CD4-positive, alpha-beta T cell treated with Interleukin-1 beta for 1 hour (primary cell): ENCODE measurements at places on chromosomes 11 and 22.

- no peak for DNase-seq
Measured at GRCh38 chr11:133403900-133404299, 128.4 kb downstream of the OPCML start.

- DNase-seq: no peak
Measured at GRCh38 chr11:113006896-113007445, 45.8 kb downstream of the NCAM1 start.

GRCh38 chr11:10453261-10453660, 1.8 kb upstream of the AMPD3 start:
- no peak for DNase-seq

DNA sequence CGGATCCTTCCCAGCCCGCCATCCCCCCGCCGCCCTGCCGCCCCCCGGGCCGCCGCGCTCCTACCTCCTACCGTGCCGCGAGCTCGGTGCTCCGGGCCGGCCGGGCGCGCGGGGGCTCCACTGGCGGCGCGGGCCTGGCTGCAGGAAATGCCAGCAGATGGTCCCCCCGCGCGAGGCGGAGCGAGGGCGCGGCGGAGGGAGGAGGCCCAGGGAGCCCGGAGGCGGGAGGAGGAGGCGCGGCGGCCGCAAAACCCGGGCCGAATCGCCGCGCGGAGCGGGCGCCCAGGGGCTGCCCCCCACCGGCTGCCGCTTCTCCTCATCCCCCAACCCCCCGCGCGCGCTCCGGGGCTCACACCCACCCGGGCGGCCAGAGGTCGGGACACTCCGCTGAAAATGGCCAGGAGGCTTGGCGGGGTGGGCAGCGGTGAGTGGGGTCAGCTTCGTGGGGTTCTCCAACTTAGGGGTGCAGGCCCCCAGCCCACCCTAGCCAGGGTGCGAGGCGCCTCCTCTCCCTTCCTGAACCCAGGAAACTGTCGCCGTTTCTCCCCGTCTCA, at the start of gene OSBPL5:
TSS of gene OSBPL5 (minus strand) at position 159 of the 554 bp plus-strand sequence. CDS start 36,162 bp downstream, outside the sequence.
- peak; percentile 52 for DNase-seq

- peak; percentile 97 for DNase-seq
Measured at GRCh38 chr22:41780746-41781505, 19.6 kb upstream of the CCDC134 start.

DNA sequence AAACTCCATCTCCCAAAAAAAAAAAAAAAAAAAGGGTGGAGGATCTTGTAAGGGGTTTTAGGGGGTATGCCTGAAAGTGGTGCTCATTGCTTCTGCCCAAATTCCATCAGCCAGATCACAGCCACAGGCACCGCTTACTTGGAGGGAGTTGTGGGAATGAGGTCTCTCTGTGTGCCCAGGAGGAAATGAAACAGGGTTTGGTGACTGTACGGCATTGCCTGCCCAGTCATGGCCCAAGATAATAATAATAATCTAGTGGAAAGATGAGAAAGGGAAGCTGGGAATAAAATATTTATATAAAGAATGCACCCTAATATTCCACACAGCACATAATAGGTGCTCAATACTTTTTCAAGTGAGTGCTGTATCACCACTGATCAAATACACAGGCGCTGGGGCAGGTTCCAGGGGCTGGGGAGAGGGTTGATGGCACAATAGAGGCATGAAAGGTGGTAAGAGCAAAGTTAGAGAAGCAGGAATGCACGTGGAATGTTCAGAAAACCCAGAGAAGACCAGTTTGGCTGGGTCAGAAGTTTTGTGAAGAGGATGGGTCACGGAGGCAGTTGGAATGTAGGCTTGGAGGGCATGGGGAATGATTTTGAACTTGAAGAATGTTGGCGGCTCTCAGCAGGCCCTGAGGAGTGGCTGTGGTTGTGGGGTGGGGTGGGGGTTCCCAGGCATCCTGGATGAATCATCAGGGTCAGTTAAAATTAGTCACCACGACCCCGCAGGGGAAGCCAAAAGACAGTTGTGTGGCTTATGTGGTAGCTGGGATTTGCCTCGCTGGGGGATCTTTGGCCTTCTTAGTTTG, 12.5 kb upstream of the MB start:
- peak; percentile 59 for DNase-seq

DNA sequence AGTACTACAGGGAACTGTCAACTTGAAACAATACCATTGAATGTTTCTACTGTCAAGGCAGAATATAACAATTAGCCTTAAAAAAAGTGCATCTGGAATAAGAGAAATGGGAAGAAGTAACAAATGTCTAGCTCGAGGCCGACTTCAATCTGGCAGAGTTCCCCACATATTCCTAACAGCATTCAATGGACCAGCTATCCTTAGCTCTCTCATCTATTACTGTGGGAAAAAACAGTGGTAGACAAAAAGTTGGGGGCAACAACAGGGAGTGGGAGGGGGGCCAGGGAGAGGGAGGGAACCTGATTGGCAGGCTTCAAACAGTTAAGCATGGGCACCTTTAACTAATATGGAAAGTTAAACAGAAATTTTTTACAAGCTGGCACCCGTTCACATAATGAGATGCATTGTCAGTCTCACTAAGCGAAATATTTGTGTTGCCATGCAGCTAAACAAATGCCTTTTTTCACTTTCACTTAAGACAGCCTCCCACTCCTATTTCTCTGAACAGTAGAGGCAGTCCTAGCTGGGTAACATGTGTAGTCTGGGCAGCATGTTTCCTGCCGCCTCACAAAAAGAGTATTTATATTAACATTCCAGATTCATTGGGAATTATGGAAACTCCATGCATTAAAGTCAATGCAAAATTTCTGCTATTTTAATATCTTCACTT, 62.2 kb upstream of the SOX6 start:
- DNase-seq: no peak

- no peak for DNase-seq
Measured at GRCh38 chr11:83102834-83103233, 31.1 kb upstream of the RAB30 start.

GRCh38 chr11:65506772-65507505, 8.1 kb downstream of the MALAT1 start:
- DNase-seq: peak; percentile 84

DNA sequence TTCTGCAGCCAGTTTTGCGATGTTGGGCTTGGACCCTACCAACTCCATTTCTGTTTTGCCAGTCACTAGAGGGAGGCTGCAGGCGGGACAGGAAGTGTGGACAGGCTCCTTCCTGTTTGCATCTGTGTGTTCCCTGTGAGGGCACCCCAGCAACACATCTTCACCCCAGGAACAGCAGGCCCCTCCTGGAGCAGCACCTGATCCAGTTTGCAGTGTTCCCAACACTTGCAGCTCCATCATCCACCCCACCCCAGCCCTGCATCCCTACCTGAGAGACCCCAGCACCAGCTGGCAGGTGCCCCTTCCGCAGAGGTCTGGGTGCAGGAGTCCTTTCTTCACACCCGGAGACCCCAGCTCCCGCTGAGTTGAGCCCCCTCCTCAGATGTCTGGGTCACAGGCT, 7.4 kb upstream of the VSIG10L2 start:
- DNase-seq: no peak

- DNase-seq: no peak
Measured at GRCh38 chr11:15349413-15349812, 234.7 kb downstream of the INSC start.

DNA sequence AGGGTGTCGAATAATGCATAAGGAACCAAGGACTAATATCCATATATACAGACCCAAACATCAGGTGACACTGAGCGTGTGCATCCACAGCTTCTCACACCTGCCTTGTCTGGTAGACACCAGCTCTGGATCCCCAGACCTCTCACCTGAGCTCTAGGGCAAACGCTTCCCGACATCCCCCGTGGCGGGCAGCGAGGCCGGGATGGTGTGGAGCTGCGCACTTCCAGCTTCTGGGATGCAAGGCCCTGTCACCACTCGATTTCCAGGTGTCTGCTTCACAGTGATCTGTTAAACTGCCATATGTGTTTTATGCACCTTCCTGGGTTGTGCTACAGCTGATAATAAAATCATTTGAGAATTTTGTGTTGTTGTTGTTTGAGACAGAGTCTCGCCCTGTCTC, 15.3 kb upstream of the TREH start:
- DNase-seq: no peak

- no peak for DNase-seq
Measured at GRCh38 chr11:132125988-132126871, 755.8 kb downstream of the NTM start.

DNA sequence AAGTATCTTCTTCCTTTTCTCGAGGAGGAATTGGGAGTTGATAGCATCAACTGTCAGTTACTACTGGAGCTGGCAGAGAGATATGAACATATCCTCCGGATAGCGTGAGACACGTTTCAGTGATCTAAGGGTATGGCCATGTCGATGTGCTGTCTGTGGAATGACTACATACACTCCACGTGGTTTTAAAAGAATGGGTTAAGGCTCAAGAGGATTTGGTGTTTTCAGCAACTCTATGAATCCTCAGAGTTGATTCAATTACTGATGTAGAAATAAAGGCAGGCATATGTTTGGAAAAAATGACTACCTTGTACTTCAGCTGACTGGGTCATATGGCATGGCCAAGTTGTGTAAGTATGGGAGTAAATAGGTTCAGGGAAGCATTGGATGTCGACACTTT, 22.9 kb downstream of the MMP13 start:
- no peak for DNase-seq

GRCh38 chr11:20056950-20057943, 103.0 kb downstream of the DBX1 start:
- DNase-seq: no peak

GRCh38 chr11:126146454-126147192, 64.8 kb downstream of the RPUSD4 start:
- no peak for DNase-seq

DNA sequence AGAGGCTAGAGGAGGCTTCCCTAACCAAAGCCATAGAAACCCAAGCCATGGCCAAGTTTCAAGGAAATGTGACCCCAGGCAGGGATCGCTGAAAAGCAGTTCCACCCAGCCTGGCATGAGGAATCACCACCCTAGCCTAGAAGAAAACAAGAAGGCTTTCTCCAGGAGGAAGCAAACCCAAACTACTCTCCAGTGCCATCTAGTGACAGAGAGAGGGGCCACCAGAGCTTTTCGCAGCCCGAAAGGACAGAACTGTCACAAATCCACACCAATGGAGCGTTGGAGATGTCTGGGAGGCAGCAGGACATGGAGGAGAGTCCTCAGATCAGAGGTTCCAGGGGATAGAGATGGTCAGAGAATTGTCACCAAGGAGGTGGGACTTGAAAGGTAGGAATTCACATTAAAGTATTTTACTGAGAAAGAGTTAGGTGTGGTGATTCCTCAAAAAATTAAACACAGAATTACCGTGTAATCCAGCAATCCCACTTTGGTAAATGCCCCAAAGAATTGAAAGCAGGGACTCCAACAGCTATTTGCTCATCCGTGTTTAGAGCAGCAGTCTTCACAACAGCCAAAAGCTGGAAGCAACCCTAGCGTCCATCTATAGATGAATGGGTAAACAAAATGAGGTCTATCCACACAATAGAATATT, 67.3 kb upstream of the NUP50 start:
- DNase-seq: peak; percentile 41

- no peak for DNase-seq
Measured at GRCh38 chr22:33057363-33057995, 702 bp downstream of the SYN3 start.
